GM06990 (cell line): ENCODE measurements at places on chromosomes 6 and 20.

DNA sequence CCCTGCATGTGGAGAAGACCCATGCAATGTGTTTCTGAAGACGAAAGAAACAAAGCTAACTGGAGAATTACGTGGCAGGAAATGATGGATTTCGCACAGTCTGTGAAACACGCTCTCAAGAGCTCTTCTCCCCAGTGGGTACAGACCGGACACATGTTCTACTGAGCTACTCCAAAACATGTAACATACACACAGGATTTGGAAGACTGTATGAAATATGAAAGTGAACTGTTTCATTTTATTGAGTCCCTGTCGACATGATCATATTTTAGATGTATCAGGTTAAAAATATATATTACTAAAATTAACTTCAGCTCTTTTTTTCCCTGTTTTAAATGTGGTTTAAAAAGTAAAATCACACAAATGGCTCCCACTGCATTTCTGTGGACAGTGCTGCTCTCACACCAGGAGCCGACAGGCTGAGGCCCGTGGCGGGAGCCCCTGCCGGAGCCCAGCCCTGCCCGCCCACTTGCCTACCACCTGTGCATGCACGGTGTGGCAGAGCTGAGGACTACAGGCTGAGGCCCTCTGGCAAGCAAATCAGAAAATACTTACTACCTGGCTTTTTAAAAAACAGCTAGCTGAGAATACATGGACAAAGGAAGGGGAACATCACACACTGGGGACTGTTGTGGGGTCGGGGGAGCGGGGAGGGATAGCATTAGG is 58.9 kb upstream of the NXT1 start:
- no peak for DNase-seq

GRCh38 chr6:13694562-13694961 is 17.1 kb downstream of the RANBP9 start:
- DNase-seq = no peak

- peak; percentile 77 for DNase-seq
Measured at GRCh38 chr20:64057628-64058498, 5.1 kb upstream of the TCEA2 start.

- DNase-seq = no peak
Measured at GRCh38 chr20:58669287-58670006, 18.4 kb downstream of the STX16 start.

GRCh38 chr6:151075005-151075404 is 164.8 kb upstream of the AKAP12 start:
- DNase-seq = no peak

- no peak for DNase-seq
Measured at GRCh38 chr20:717832-718231, 42.2 kb upstream of the SCRT2 start.

- peak; percentile 46 for DNase-seq
Measured at GRCh38 chr20:47610247-47610944, 108.7 kb downstream of the NCOA3 start.

DNA sequence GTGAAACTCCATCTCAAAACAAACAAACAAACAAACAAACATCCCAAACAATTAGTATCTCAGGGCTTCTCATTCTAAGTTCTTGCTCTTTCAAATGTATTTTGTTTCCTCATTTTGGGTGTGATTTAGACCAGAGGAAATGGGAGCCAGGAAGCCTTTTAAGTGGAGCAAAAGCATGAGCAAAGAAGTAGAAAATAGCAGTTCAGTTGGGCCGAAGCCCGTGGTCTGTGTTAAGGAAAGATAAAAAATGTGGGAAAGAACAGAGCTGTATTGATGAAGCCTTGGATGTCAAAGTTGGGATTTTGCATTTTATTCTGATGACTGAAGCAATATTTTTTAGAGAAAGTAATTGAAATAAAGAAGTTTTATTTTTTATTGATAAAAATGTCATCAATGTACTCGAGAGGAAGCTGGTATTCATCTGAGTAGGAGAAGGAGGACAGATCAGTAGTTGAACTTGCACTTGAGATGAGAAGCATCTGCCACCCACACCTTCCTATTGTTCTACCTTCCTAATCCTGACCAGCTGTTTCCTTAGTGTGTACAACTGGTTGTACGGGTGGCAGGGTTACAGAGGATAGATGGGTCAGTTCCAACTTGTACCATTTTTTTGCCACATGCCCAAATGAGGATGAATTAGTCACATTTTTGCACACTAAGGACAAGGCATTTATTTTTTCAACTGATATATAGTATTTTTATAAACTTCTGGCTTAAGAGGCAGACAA is 56.1 kb downstream of the KIAA0408 start:
- no peak for DNase-seq

DNA sequence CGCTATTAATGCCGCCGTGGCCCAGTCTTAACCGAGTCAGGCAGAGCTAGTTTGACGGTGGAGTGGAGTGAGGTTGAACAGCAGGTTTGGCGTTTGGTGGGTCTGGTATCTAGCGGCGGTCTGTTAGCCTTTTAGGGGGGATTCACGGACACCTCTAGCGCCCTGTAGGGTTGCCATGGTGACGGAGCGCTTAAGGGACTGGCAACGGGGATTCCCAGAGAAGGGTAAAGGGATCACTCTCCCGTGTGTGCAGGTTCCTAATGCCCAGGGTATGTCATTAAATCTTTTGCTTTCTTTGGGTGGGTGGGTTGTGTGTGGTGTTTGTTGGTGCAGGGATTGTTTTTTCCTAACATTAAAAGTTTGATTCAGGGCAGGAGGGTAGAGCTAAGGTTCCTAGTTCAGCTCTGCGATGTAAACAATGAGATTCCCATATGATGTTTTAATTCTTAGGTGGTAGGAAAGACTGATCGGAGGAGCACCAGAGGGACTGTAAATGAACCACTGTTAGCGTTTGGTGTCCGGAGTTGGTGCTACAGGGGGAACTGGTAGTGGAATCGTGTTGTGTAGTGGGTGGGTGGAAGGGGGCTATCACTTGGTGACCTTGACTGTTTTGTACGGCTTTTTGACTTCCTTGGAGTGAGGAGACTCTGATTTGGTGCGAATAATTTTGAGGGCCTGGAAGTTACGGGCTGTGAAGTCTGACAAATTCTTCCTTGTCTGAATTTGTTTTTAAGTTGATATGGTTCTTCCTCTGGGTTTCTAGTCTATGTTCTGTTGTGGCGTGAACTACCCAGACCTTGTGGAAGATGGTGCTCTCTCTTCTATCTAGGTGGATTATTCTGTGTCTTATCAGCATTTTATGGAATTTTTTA is 5.0 kb downstream of the BRD2 start:
- DNase-seq = no peak

DNA sequence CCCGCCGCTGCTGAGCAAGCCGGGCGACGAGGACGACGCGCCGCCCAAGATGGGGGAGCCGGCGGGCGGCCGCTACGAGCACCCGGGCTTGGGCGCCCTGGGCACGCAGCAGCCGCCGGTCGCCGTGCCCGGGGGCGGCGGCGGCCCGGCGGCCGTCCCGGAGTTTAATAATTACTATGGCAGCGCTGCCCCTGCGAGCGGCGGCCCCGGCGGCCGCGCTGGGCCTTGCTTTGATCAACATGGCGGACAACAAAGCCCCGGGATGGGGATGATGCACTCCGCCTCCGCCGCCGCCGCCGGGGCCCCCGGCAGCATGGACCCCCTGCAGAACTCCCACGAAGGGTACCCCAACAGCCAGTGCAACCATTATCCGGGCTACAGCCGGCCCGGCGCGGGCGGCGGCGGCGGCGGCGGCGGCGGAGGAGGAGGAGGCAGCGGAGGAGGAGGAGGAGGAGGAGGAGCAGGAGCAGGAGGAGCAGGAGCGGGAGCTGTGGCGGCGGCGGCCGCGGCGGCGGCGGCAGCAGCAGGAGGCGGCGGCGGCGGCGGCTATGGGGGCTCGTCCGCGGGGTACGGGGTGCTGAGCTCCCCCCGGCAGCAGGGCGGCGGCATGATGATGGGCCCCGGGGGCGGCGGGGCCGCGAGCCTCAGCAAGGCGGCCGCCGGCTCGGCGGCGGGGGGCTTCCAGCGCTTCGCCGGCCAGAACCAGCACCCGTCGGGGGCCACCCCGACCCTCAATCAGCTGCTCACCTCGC is 1.5 kb downstream of the ARID1B start:
- DNase-seq = peak; percentile 65

DNA sequence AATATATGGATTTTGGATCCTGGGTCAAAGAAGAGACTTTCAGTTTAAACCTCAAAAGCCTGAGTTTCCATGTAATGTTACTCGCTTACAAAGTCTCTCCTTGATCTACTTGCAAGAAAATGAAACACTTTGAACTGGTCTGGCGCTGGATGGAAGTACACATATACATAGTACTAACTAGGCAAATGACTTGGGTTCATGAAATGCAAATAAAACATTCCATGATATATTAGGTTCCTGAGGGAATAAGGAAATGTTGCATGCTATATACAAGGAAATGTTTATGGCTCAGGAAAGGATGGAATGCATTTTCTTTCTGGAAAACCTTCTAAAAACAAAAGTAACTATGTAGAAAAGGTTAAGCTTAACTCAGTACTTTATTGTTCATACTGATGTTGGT is 11.4 kb upstream of the TXLNB start:
- no peak for DNase-seq

DNA sequence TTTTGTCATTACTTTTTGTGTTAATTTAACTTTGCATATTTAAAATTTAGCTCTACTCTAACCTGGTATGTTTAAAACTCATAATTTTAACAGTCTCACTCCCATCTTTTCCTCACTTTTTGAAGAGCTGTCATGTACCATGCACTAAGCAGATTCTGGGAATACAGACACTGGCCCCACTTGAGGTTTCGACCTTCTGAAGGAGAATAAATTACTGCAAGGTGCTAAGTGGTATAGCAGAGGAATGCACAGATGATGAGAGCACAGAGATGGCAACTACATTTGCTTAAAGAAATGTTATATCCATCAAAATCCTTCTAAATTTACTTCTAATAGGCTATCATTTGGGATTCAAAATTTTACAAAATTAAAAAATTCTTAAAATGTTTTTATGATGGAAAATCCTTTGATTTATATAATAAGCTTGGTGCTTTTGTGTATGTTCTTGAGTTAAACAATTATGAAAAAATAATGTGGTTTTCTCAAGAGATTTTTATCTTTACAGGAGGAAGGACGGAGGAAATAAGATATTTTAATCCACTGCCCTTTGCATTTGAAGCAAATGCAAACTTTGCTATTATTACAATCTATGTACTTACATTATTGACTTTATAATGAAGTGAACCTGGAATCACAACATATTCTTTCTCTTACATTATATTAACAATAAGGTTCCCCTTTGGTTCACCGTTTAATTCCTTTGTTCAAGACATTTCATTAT is 79.3 kb downstream of the AHI1 start:
- DNase-seq = no peak

GRCh38 chr20:23156842-23157423 is 70.8 kb upstream of the CD93 start:
- DNase-seq = no peak
